ENCODE measurements at places on chromosomes 3 and 15.
A peak's percentile ranks its signal among the peaks of the same experiment; 100 is the strongest.

DNA sequence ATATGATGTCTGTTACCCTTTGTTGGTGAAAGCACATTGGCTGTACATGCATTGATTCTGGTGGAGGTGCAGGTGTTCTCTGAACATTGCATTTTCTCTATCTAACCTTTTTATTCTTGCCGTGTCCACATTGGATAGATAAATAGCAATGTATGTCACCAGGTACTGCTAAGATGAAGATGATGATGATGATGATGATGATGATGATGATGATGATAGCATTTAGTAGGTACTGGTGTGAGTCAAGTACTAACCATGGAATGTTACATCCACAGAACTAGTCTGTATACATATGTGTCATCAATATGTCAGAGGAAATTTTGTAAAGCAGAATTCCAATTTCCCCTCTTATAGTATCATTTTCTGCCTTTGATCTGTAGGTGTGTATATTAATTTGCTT is 36.3 kb downstream of the ARPP21 start:
- no peak for DNase-seq

DNA sequence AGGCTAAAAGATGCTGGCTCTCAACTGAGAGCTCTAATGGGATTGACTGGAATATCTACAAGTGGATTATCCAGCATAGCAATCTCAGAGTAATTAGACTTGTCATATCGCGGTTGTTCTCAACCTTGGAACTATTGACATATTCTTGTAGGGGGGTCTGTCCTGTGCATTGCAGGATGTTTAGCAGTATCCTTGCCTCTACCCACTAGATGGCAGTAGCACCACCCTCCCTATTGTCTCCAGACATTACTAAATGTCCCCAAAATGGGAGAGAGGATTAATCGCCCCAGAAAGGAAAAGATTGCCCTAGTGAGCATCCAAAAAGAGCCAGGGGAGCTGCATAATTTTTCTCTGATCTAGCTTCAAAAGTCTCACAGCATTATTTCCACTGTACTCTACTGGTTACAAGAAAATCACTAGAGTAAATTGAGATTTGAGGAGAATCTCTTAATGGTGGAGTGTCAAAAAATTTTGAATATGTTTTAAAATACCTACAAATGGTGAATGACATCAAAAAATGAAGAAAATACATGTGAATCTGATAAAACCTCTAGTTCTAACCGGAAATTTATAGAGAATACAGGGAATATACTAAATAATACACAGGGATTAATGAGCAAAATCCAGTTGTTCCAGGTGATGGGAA is 388.2 kb upstream of the AGTR1 start:
- no peak for DNase-seq

- DNase-seq: no peak
Measured at GRCh38 chr15:94858011-94858410, 626.6 kb downstream of the MCTP2 start.

DNA sequence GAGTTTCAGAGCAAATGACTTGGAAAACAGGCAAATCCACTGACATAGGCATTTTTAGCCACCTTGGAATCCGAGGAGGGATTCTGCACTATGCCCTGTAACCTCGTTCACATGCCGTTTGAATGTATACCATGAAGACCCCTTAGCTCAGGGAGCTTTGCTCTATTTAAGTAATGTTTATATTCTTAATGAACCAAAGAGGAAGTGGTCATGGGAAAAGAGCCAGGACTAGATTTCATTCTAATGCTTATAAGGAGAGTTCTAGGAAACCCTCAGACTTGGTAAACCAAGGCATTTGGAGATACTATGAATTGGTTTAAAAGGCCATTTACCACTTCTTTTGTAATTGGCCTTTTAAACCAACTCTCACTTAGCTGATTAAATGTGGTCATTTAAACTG is 178.9 kb downstream of the IGF1R start:
- no peak for DNase-seq

GRCh38 chr3:23565041-23565775 is 240.5 kb upstream of the UBE2E1 start:
- DNase-seq: no peak

DNA sequence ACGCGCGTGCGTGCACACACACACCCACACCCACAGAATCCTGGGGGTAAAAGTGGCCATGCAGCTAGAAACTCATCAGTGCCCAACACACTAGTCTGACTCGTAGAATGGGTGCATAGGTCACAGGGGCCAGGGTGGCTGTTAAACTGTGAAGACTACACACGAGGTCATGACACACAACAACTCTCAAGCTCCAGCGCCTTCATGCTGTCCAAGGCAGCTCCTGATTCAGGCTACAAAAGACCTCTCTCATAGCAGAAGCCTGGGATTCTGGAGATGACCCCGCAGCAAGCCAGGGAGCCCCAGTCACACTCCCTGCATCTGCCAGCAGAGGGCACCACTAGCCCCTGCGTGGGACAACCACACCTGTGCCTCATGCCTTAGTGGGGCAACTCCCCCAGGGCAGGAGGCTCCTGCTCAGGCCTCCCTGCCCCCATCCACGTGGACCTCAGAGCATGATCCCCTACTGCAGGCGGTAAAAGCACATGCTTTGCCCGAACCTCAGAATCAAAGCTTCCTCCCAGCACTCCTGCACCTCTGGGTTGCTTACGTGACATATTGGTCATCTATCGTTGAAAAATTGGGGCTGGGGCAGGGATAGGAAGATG is 93.1 kb downstream of the LRIG1 start:
- DNase-seq: peak; percentile 87

- DNase-seq: no peak
Measured at GRCh38 chr3:33718595-33718907, 497 bp upstream of the CLASP2 start.

DNA sequence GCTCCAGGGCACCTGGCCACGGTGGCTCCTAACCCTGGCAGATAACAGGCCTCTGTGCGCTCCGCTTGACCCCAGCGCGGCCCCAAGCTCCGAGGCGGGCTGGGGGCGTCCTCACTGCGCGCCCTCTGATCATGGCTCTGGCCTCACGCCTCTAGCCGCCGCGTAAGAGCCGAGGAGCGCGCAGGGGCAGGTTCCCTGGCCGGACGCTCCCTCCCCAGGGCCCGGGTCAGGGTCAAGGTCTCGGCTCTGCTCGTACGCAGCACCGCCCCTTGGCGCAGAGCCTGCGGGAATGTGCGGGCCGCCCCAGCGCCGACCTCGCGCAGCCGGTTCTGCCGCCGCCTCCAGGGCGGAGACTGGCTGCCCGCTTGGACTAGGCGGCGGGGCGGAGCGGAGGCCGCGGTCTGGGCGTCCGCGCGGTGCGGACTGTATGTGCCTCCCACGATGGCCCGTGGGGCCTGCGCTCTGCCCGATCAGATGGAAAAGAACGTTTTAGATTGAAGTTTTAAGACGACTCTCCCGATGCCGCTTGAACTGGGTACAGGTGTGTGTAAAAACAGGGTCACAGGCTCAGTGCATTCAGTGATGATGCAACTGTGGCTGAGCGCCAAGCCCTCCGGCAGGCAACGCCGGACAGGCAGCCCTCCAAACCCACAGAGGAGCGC is 40.8 kb downstream of the CHST14 start:
- peak; percentile 46 for DNase-seq
